ENCODE measurements at places on chromosomes 7 and 10.

- no peak for DNase-seq
These were observed 353.7 kb upstream of the ANKRD30A start for GRCh38 chr10:36771725-36772124.

DNA sequence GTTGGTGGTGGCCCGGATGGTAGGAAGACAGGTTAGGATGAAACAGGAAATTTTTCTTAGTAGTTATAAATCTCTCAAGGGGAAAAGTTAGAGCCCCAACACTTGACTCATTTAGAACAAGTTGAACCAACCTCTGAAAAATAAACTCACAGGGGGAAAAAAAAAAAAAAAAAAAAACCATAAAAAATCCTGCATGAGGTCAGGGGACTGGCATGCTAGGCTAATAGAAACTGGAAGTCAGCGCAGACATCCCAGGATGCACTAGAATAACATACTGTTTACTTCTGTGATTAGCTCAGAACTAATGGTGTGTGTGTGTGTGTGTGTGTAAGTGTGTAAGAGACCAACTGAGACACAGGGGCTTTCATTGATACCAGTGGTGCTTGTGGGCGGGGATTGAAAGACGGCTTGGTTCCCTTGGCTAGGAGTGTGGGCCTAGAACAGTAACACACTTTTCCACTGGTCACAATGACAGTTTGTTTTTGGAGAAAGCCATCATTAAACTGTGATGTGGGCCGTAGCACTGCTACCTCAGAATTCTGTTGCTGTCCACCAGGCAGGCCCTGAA, 491.6 kb upstream of the GALNT17 start:
- no peak for DNase-seq

- no peak for DNase-seq
These were observed 46.6 kb downstream of the RSU1 start for GRCh38 chr10:16770670-16771069.

GRCh38 chr10:13686331-13686752, 99.6 kb downstream of the PRPF18 start:
- no peak for DNase-seq

- DNase-seq, result no peak
These were observed 513.8 kb downstream of the MAGI2 start for GRCh38 chr7:78939669-78940068.

- DNase-seq, result no peak
These were observed 137.0 kb downstream of the RAMP3 start for GRCh38 chr7:45294559-45294958.

DNA sequence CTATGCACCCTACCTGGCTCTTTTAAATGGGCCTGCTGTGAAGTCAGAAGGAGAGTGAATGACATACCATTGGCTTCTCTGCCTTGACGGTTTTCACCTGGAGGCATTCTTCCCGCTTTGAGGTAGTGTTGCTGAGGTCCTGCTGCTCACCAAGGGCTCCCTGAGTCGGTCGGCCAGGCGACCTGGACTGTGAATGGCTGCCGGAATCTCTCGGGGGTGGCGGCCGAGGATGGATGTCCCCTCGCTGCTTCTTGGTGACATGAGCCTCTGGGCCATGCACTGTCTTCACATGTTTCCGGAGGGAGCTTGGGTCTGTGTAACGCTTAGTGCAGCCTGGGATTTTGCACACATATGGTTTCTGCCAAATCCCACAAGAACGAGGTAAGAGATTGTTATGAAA, 264.7 kb downstream of the GLI3 start:
- no peak for DNase-seq

GRCh38 chr10:117804470-117805011, 242.2 kb downstream of the RAB11FIP2 start:
- no peak for DNase-seq
